Activated CD8-positive, alpha-beta memory T cell treated with anti-CD3 and anti-CD28 coated beads for 48 hours (primary cell): ENCODE measurements at places on chromosomes 6 and 20.

GRCh38 chr6:146594495-146594894 is 4.3 kb upstream of the ADGB start:
- no peak for DNase-seq

GRCh38 chr6:63721181-63721580 is 85.6 kb downstream of the PHF3 start:
- no peak for DNase-seq

DNA sequence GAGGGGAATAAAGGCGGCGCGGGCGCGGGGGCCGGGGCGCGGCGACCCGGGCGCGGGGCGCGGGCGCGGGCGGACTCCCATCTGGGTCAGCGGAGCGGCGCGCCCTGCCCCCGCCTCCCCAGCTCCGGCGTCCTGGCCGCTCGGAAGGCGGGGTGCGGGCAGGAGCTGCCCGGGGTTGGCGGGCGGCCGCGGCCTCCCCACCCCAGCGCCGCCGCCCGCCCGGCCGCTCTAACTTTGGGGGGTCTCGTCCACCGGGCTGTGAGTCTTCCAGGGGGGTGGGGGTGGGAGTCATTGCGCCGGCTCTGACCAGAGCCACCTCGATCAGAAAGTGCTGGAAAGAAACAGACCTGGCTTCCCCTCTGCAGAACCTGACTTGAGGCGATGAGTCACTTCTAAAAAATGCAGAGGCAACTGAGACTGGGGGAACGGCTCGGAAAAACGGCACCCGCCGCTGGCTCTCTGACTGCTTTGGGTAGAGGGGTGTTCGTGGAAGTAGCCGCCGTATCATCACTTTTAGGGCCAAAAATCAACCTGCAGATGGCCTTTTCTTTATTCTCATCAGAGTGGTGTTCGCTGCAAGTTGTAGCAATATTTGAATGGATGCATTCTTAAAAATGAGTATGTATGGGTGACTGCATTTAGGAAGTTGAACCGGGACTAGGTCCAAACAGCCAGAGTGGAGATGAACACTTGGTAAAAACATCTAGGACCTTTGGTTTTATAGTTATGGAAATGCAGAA is 667 bp downstream of the CAP2 start:
- no peak for DNase-seq

- DNase-seq: no peak
Observed at GRCh38 chr6:139903411-139904157, 529.1 kb upstream of the CITED2 start.

- DNase-seq: no peak
Observed at GRCh38 chr6:113610377-113610988, 246.7 kb upstream of the MARCKS start.

GRCh38 chr6:166253778-166254204 is 54.4 kb downstream of the PRR18 start:
- no peak for DNase-seq

DNA sequence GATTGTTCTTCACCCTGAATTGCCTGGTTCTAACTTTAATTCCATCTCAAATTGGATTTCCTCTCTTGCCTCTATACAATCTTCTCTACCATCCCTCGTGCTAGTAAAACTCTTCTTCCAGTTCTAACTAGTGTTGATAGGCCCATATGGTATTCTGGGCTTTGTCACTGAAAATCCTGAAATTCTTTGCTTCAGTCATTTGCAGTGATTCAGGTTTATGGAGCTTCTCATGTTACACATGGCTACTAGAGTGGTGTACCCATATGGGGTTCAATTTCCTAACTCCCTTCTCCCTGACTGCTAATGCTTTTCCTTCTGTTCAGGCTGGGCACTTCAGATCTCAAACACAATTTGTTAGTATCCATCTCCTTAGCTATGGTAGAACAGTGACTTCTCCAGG is 956.6 kb downstream of the KIF16B start:
- no peak for DNase-seq

DNA sequence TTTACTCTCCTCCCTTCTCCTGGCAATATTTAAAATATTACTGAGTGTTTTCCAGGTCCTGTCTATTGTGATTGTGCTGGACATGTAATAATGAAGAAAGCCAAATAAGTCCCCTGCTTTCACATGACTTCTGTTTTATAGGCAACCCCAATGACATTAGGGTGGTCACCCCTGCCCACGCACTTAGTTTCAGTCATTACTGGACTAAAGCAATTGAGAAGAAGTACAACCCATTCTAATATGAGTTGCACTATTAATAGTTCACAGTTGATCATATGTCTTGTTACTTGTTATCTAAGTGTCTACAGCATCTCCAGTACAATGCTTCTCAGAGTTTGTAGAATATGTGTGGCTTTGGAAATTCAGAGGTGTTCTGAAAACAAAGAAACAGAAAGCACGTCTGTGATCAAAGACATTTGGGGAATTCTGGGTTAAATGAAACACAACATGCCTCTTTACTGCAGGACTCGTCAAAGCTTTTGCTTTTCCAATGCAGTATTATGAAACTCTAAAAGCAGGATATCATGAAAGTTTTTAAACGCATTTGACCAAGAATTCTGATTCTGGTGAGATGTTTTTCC is 789.5 kb downstream of the DHX35 start:
- no peak for DNase-seq

GRCh38 chr6:133893946-133894345 is 5.0 kb downstream of the TCF21 start:
- DNase-seq: no peak

- DNase-seq: no peak
Observed at GRCh38 chr6:157203312-157203744, 120.0 kb downstream of the TMEM242 start.

DNA sequence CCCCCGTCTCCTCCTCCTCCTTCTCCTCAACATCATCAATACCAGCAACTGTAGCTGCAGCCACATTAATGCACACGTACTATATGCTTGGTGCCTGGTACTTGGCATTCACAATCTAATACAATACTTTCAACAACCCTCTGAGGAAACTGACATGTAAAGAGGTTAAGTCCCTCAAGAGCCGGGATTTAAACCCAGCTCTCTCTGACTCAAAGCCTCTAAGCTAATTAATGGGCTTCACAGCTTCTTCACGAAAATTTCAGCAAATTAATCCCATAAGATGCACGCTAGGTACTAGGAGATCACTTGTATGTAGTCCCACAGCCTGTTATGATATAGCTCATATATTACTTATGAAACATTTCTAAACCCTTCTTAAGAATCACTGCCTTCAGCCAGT is 73.1 kb upstream of the IPCEF1 start:
- DNase-seq: no peak

- DNase-seq: no peak
Observed at GRCh38 chr6:49736017-49736508, 8.1 kb downstream of the CRISP3 start.

GRCh38 chr6:147109707-147110106 is 94.5 kb upstream of the STXBP5 start:
- no peak for DNase-seq

GRCh38 chr6:168070804-168071203 is 8.2 kb downstream of the FRMD1 start:
- no peak for DNase-seq

DNA sequence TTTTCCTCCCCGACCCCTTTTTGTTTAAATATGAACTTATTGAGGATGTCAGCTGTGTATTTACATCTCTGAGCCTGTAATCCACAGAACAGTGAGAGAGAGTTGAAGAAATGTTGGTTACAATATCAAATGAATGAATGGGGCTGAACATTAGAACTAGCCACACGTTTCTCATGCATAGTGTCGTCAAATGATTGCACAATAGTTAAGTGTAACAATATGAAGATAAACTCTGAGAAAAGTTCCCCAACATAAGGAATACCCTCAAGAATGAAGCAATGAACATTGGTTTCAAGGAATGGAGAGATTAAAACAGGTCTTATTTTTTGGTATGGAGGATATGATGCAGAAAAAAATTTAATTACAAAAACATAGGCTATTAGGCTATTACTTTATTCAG is 100.5 kb upstream of the DTNBP1 start:
- no peak for DNase-seq

GRCh38 chr20:60330461-60330860 is 372.2 kb downstream of the CDH26 start:
- no peak for DNase-seq

DNA sequence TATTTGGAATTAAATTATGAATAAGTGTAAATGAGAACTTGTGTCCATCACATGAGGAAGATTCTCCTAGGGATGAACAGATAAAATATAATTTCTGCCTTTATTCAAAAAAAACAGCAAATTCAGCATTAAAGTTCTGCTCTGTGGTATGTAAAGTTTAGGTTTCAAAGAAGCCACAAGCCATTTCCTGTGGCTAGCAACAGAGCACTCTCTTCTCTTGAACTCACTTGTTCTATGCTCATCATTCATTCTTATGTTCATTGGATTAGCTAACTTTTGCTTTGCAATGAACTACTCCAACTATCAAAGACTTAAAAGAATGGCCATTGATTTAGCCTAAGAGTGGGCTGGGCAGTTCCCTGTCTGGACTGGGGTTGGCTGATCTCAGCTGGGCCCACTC is 20.8 kb upstream of the SNRPB2 start:
- no peak for DNase-seq

DNA sequence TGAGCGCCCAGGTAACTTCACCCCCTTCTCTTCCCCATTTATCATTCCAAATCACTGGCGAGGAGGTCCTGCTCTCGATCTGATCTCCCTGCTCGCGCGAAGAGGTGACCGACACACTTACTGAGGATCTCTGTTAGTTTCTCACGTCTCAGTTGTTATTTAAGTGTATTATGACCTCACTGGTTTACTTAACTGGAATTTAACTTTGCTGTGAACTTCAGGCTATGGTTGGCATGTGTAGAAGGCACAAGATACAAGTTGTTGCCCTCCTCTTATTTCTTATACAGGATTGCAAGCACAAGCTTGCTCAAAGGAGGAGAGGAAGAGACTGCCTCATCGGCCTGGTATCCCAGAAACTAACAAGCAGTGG is 1.2 kb downstream of the RNF217 start:
- DNase-seq: no peak

DNA sequence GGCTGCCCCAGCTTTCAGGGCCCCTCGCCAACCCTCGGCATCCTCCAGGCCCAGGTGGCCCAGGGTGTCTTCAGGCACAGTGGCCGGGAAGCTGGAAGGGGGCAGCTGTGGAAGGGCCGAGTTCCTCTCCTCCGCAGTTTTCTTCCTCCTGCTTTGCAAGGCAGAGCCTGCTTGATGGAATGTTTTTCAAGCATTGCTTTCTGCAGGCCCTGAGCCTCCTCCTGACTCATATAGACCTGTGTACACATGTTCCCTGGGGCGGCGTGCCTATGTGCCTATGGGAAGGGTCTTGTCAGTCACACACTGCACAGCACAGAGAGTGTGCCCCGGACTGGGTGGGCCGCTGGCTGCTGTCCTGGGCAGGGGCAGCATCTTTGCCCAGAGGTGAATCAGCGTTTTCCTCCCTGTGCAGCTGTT is 107.5 kb downstream of the ERMARD start:
- DNase-seq: no peak

GRCh38 chr20:10667560-10668167 is 6.1 kb downstream of the JAG1 start:
- no peak for DNase-seq

GRCh38 chr6:23526526-23526925 is 599.5 kb upstream of the NRSN1 start:
- DNase-seq: no peak

DNA sequence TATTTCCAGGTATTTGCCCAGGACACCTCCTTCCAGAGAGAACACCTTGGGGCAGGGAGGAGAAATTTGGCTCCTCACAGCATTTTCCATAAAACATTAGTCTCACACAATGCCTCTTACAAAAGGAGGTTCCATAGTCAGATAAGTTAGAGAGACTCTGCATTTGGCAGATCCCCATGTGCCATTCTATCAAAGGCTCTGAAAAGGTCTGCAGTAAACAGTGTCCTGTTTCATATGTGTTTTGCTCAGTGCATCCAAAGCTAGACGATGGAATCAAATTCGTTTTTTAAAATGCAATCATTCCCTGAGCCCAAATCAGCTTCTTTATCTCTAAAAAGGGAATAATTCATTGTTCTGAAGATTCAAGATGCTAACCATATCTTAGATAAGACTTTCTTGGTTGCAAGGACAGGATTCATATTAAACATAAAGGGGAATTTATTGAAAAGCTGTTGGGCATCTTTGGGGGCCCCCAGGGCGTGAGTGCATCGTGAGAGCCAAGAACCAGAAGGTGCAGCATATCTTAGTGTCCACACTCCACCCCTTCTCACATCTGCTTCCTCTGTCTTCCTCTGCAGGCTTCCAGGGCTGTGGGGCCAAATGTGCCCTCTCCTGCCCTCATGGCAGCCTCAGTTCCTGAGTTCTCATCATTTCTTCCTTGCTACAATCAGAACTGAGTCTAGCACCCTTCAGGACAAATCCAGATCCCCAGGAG is 41.4 kb upstream of the MLN start:
- DNase-seq: no peak

GRCh38 chr6:1335367-1336037 is 23.6 kb downstream of the FOXQ1 start:
- DNase-seq: no peak

- no peak for DNase-seq
Observed at GRCh38 chr20:58695895-58696375, 3.3 kb downstream of the NPEPL1 start.

DNA sequence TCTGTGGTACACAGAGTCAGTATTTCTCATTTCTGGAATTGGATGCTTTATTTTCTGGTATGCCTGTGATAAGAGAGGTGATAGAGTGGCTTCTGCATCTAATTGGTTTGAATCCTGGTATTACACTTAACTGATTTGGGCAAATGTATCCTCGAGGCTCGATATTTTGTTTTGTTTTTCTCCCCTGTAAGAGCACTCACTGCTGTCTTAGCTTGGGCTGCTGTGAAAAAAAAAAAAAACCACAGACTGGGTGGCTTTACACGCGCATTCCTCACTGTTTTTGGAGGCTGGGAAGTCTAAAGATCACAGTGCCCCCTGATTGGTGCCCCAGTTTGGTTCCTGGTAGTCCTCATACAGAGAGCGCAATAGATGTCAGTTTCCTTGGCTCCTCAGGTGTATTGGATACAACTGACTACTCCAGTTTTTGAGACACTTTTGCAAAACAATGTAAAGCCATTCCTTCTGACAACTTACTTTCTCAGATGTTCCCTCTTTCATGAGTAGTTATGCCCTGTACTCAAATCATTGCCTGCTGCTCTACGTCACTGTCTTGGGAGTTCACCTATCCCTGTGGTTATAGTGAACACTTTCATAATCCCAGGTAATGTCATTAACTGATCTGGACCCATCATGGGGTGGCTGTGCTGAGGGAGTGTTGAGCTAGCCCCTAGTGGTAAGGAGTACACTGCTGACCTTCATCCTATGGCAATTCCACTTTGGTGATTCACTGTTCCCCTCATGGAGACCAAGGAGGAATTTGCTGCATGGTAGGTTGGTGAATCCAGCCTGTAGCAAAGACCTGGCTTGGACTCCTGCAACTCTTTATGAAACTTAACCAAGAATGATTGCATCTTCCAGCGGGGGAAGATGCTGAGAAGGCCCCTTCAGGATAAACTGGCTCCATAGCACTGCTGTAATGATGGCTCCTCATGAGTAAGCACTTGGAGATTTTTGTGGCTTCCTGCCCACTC is 3.5 kb upstream of the ACAT2 start:
- DNase-seq: no peak

DNA sequence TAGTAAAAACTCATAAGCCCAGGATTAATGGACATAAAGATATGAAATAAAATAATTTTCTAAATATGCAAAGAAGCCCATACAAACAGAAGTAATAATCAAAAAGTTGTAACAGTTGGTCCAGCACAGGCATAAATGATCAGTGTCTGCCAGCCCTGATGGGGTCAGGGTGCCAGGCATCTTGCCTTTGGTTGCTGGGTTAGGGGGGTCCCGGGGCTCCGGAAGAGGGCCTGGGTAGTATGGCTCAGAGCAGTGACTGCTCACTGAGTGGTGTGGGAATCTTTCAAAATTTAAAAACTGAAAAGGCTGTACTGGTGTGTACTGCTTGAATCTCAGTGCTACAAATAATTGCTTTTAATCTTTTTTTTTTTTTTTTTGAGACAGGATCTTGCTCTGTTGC is 7.7 kb upstream of the QKI start:
- DNase-seq: no peak
